ENCODE measurements at places on chromosomes 16 and 17.

- DNase-seq, result no peak
These were observed 4.4 kb downstream of the ZNF48 start for GRCh38 chr16:30399435-30400186.

GRCh38 chr16:58636466-58636865 lies 6.8 kb upstream of the CNOT1 start:
- no peak for DNase-seq

DNA sequence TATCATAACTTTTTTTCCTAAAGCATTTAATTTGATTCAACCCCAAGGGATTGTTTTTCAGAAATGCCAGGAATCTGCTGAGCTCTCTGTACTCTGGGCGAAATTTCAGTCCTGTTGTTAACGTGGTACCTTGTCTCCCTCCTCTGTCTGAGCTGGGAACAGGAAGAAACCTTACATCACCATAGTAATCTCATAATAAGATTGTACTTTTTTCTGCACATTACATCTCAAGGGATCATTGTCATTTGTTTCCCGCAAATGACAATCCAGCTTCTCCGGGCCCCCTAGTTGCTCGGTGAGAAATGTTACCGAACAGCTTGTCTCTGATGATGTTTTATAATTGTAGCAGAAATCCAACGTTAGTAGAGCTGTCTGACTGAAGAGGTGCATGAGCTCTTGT lies 152.7 kb upstream of the ERCC4 start:
- no peak for DNase-seq

- no peak for DNase-seq
These were observed 77.6 kb upstream of the TNRC6C start for GRCh38 chr17:77880711-77881450.

GRCh38 chr17:68431661-68432071 lies 25.6 kb downstream of the WIPI1 start:
- DNase-seq, result peak; percentile 48

- no peak for DNase-seq
These were observed 5.3 kb upstream of the CAVIN1 start for GRCh38 chr17:42428141-42428944.

DNA sequence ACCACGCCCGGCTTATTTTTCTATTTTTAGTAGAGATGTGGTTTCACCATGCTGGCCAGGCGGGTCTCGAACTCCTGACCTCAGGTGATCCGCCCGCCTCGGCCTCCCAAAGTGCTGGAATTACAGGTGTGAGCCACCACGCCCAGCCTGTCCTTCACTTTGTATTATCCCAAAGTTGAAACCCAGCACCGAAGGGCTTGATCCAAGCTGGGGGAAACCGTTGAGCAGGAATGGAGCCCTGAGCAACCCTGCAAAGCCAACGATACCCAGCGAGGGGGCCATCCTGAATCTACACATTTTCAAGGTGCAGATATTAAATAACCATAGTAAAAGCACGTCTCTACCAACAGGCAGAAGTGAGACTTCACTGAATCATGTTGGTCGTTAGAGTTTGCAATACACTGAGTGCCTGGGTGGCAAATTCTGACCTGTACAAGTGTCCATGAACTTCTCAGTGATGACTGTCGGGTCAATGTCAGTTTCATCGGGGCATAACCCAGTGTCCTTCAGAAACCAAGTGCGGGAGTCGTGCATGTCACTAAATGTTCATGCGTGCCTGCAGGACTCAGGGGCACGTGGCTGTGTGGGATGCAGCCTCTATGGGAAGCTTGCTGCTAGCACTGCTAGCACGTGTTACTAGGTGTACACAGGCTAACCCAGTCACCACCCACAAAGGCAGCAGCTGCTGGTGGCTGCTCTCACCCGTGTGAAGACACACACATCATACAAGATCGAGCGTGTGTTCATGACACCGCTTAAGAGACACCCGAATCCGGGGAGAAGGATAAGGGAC lies 10.5 kb upstream of the RBFOX3 start:
- DNase-seq, result no peak

DNA sequence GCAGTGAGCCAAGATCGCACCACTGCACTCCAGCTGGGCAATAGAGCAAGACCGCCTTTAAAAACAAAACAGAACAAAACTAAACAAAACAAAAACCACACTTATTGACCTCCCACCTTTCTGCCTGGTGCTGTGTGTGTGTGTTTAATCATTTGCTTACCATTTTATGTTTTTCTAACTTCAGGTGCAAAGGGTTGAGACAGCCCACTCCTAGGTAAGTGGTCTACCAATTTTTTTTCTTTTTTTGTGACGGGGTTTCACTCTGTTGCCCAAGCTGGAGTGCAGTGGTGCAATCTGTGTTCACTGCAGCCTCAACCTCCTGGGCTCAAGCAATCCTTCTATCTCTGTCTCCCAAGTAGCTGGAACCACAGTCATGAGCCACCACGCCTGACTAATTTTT lies 65.8 kb downstream of the SALL1 start:
- no peak for DNase-seq

- no peak for DNase-seq
These were observed 28.2 kb downstream of the ANKFY1 start for GRCh38 chr17:4235372-4236279.

GRCh38 chr16:22194707-22195444 lies 11.2 kb upstream of the EEF2K start:
- DNase-seq, result no peak

DNA sequence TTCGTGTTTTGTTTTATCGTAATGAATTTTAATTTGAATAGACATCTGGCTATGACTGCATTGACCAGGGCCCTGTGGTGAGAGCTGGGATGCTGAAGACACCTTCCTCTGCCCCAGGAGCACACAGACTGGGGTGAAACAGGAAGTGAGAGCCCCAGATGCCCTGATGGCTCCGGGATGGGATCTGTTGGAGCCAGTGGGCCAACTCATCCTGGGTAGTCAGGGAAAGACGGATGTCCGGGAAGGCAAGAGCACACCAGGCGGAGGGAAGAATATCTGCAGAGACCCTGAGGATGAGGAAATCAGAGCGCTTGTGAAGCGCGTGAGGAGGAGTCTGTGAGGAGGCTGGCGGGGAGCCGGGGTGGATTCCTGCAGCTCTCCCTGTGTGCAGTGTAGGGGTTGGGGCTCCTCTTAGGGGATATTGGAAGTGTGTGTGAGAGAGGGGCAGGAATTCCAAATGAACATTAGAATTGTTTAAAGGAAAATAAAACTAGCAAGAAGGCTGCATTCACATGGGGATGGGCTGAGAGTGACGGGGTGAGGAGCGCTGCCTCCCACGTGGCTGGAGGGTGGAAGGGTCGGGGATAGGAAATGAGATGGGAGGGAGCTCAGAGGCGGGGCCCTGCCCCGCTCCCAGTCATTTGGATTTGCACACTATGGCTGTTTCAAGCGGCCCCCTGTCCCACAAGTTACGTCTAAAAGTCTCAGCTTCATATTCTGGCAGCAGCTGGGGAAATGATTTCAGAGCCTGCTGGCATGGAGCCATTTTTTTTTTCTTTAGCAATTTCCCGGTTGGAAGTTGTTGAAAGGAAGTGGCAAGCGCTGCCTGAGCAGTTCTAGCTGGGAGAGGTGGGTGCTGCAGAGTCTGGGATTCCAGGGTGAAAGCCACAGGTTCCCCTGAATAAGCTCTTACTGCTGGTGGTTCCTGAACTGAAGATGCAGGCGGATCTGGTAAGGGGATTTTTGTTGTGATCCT lies 71.2 kb upstream of the LGALS9 start:
- no peak for DNase-seq

DNA sequence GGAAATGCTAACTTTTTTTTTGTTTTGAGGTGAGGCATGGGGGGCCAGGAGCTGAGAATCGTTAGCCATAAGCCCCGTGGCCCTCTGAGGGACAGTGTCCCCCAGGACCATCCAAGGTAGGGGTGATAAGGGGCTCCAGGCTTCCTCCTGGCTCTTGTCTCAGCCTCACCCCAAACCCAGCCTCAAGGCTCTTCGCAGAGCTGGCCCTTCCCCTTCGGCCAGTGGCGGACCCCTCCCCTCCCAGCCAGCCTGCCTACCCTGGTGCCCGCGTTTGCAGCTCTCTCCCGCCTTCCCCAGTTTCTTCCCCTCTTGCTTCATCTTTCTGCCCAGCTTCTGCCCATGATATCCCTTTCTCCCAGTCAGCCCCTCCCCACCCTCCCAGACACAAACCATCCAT lies 22.7 kb upstream of the ATP2A3 start:
- no peak for DNase-seq

GRCh38 chr17:45963889-45964288 lies 35.2 kb upstream of the STH start:
- DNase-seq, result no peak

- DNase-seq, result no peak
These were observed 29.8 kb upstream of the HS3ST3A1 start for GRCh38 chr17:13631529-13631928.

- no peak for DNase-seq
These were observed 481.9 kb downstream of the SOX9 start for GRCh38 chr17:72602517-72603419.

DNA sequence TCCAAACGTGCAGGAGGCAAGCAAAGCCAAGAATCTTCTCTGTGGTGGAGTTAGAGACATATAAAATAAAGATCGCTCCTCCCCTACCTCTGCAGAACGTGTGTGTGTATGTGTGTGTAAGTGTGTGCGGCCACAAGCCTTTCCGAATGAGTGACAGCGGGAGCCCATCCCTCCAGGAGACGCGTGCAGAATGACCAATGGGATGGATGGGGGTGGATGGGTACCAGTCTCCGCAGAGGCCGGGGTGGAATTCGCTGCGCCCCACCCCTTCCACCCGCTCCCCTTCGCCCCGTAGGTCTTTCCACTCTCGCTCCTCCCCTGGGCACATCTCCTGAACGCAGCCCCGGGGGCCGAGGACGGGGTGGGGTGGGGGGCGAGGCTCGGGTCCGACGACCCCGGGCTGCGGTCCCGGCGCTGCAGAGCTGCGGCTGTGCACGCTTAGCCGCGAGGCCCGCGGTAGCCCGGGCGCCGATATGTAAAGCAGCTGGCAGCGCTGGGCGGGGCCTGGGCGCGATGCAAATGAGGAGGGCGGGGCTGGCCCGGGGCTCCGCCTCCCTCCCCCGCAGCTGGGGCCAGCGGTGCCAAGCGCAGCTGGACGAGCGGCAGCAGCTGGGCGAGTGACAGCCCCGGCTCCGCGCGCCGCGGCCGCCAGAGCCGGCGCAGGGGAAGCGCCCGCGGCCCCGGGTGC lies at the start of gene PRKCB:
Gene PRKCB (plus strand): TSS at position 594 of the 688 bp plus-strand sequence.
- peak; percentile 92 for DNase-seq

GRCh38 chr17:45022288-45022648 lies 29.2 kb downstream of the DCAKD start:
- no peak for DNase-seq

- no peak for DNase-seq
These were observed 67.2 kb downstream of the PARN start for GRCh38 chr16:14562691-14563491.

GRCh38 chr17:37239690-37240334 lies 136.0 kb upstream of the C17orf78 start:
- DNase-seq, result no peak

DNA sequence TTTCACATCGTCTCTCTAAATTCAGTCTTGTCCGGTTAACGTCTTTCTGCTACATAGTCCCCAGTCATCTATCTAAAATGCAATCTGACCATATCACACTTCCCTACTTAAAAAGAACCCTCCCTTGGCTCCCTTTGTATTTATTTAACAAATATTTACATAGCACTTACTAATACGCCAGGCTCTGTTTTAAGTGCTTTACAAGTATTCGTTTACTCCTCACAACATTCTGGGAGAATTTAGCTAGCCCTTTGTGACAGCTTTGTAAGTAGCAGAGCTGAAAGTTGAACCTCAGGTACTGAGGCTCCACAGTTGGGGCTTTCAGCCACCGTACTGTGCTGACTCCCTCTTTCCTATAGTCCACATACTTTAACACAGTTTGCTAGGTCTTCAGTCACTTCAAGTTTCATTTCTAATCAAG lies 9.2 kb downstream of the PAFAH1B1 start:
- no peak for DNase-seq

- peak; percentile 34 for DNase-seq
These were observed 27.9 kb upstream of the C16orf95 start for GRCh38 chr16:87344931-87345631.

DNA sequence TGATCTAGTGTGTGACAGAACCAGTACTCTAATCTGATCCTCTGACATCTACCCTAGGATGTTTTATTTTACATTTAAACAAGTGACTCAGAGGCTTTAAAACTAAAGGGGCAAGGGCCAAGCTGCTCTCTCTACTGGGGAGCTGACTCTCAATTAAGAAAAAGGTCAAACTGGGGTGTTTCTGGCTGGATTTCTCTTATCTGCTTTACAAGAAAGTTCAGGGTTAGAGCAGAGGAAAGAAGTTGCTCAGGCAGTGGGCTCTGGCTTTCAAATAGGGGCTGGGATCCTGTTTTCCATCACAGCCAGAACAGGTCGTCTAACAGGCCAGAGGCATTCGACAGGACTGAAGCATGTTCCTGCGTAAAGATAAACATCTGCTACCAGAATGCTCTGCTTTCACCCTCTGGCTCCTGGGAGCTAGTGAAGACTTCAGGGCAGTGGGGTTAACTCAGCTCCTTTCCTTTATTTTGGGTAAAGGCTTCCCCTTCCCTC lies 8.5 kb downstream of the MMP28 start:
- no peak for DNase-seq

GRCh38 chr17:29613352-29613837 lies 9.3 kb downstream of the CORO6 start:
- peak; percentile 91 for DNase-seq

DNA sequence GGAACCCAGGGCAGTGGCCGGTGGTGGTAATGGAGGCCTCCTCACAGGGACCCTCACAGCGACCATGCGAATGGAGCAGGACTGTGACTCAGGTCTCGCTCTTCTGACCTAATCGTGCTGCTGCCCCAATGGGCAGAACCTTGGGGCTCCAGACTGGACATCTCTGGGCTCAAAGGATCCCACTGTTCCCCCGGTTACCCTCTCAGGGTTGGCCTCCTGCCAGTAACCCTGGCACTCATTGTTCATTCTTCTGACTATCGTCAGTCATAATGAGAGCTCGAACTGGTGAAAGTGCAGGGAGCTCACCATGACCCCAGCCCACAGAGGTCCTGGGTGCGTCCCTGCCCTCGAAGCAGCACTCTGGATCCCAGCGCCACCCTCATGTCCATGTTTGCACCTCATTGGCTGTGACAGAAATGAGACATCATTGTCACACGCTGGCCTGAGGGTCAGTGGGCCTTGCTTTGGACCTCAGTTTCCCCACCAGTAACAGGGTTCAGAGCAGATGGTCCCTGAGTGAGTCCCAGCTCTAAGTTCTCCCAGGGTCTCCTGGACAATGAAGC lies 4.0 kb upstream of the NPRL3 start:
- no peak for DNase-seq

- no peak for DNase-seq
These were observed 5.7 kb downstream of the DHRS7B start for GRCh38 chr17:21132428-21132827.

- peak; percentile 41 for DNase-seq
These were observed 390 bp downstream of the ZNRF1 start for GRCh38 chr16:74999219-74999608.

DNA sequence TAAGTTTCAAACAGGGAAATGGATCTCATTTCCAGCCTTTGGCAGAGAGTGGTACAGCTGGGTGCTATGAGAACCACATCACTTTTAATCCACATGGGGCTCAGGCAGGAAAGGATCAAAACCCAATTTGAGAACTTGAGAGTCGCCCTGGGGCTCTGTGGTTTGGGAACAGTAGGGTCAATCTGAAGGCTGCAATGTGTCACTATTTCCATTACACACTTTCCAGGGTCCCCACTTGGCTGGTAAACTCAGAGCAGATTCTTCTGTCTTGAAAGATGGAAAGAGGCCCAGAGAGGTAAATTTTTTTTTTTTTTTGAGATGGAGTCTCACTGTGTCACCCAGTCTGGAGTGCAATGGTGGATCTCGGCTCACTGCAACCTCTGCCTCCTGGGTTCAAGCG lies 6.7 kb upstream of the HIGD1B start:
- no peak for DNase-seq

- no peak for DNase-seq
These were observed 1.2 kb downstream of the JPT1 start for GRCh38 chr17:75152922-75153779.

Measured in stimulated activated CD4-positive, alpha-beta T cell treated with anti-CD3 and anti-CD28 coated beads, Interleukin-1b, Interleukin-23, amount 100 ng/mL, for 4 hours (primary cell).